ENCODE measurements at places on chromosomes 12 and 14. TPM values are rescaled to one million over a fixed set of nuclear protein-coding genes. Genes with fewer than 3 reads are reported as not detected.

The LRRIQ1 gene
- 0.21 TPM for total RNA-seq

The REM2 gene
- total RNA-seq = 0.12 TPM

The PABPN1 gene
- total RNA-seq = 94.1 TPM

The GALNT6 gene
- 3.6 TPM for total RNA-seq

The KERA gene
- not detected for total RNA-seq

The POLE2 gene
- total RNA-seq = 1.0 TPM

The SART3 gene
- 24.5 TPM for total RNA-seq

The TPH2 gene
- not detected for total RNA-seq

The KLRC4 gene
- 0.77 TPM for total RNA-seq

The CCDC177 gene
- not detected for total RNA-seq

The DPF3 gene
- total RNA-seq = 18.9 TPM

DNA sequence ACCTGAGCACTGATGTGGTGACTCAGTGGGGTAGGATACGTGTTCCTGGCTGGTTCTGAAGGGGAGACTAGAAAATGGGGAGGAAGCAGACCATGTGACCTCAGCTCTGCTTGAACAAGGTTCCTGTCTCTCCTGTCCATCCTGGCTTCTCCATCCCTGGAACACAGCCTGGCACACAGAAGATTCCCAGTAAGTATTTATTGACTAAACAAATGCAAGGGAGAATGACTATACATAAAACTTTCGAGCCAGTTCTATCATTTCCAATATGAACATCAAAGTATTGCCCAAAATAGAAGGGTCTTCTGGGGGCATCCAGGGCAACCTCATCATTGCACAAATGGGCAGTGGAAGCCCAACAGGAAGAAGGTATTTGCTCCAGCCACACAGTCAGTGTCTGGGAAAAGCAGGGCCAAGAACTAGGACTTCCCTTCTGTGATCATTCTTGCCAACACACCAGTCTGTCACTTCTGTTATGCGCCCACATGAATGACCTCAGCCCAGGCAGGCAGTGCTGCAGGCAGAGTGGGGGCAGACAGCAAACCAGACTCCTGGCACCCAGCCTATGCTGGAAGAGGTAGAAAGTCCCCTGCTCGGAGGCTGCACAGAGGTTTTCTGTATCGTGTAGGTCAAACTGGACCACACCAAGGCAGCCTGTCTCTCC, 5.6 kb upstream of the SERPINA9 start:
- DNase-seq = no peak

- no peak for DNase-seq
Observed at GRCh38 chr14:75402867-75403413, 24.9 kb upstream of the JDP2 start.

- DNase-seq = no peak
Observed at GRCh38 chr12:130873825-130874224, 2.0 kb downstream of the RAN start.

DNA sequence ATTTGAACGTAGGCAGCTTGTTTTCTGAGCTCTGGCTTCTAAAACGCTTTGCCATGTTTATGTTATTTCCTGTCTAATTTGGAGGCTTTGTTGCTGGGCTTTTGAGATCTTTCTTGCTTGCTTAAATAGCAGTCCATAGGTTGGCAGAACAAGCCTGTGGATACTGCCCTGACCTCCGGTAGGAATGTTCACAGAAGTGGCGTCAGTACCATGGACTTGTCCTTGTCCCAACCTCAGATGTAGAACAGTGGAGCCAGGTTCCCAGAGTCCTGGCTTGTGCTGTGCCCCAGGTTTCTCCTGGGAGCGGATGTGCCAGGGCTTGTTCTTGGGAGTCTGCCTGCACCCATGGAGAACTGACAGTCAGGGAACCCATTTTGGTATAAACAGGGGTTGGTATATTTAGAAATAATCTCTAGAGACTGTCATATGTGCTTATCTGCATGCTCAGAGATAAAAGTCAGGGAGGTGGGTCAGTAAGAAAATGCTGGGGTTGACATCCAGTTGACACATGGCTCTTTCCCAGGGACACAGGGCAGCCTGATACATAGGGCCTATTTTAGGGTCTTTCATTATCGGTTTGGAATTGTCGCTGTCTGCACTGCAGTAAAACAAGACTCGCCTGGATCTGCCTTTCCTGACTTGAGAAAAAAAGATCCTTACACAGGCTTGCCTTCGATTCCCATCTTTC, 22.9 kb downstream of the CACNA1C start:
- peak; percentile 62 for DNase-seq

- DNase-seq = no peak
Observed at GRCh38 chr12:104873374-104873773, 84.7 kb downstream of the SLC41A2 start.

DNA sequence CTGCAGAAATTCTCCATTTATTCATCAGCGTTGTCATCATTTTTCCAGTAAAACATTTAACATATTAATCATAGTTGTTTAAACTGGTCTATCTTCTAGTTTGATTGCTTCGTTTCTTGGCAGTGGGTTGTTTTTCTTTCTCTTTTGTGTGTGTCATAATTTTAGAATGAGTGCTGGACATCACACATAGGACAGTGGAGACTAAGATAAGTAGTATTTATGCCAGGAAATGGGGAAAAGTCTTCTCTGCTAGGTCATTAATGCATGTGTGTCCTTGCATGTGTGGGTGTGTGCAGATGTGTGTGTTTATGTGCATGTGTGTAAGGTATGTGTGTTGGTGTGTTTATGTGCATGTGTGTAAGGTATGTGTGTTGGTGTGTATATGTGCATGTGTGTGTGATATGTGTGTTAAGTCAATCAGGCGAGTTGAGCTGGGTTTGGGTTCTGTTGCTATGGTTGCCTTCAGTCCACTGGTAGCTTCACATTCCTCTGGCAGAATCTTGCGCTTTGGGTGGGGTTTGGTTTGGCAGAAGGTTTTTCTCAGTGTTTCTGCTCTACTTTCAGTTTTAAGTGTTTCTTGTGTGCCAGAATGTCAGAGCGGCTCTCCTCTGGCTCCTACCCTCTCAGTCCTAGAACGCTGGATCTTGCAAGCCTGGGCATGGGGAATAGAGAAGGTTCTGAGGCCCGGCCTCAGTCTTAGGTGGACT, 7.8 kb upstream of the ADGRD1 start:
- no peak for DNase-seq

- no peak for DNase-seq
Observed at GRCh38 chr12:50072198-50072907, 12.8 kb upstream of the SMARCD1 start.

GRCh38 chr12:89270548-89270947, 81.8 kb downstream of the DUSP6 start:
- no peak for DNase-seq

- DNase-seq = no peak
Observed at GRCh38 chr14:70934502-70935134, 27.4 kb downstream of the PCNX1 start.

GRCh38 chr12:96810057-96810456, 97.0 kb upstream of the NEDD1 start:
- DNase-seq = no peak

DNA sequence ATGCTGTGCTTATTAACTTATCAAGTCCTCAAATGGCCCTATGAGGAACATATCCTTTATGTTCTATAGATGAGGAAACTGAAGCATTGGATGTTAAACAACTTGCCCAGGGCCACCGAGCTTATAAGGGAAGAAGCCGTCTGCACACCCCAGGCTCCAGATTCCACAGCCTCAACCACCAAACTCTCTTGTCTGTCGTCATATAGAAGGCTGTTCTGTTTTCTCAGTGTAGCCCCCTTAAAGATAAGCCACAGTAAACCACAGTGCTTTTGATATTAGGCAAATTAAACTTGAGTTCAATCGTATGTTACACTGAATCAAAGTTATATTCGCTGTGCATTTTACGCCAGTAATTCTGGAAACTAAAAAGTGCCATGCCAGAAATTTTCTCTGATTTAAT, 116.7 kb downstream of the PRKCH start:
- no peak for DNase-seq

GRCh38 chr12:116533343-116534251, 25.6 kb upstream of the MAP1LC3B2 start:
- DNase-seq = peak; percentile 78

- no peak for DNase-seq
Observed at GRCh38 chr12:106712768-106713167, 61.7 kb upstream of the RIC8B start.

DNA sequence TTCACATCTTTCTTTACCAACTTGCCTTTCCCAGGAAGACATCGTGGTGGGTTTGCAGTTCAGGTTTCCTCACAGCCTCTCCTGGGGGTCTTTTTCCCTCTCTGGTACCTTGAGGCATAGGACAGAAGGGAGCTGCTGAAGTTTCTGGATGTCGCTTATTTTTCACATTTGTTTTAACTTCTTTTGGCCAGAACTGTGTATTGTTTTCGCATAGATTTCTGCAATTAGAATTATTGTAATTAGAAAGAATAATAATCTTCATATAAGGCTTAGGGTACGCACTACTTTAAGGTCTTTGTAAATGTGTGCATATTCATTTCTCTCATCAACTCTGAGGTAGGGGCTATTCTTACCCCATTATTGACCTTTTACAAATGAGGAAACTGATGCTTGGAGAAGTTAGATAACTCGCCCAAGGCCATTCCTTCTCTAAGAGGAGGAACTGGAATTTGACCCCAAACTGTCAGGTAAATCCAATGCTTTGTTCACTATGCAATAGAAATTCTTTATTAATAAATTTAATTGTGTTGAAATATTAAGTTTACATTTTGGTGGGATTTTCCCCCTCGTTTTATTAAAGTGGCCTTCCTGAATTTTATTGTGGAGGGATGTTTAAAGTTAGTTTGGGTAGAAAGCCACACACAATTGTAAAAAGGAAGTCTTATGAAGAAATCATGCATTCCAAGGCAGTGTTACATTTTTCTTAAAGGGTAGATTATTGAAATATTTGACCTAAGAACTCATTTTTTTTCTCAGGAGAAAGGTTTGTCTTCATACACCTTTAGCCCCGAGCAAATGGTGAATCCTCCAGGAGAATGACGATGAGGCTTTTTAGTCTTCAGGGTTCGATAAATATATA, 12.1 kb upstream of the SLC38A2 start:
- DNase-seq = no peak

DNA sequence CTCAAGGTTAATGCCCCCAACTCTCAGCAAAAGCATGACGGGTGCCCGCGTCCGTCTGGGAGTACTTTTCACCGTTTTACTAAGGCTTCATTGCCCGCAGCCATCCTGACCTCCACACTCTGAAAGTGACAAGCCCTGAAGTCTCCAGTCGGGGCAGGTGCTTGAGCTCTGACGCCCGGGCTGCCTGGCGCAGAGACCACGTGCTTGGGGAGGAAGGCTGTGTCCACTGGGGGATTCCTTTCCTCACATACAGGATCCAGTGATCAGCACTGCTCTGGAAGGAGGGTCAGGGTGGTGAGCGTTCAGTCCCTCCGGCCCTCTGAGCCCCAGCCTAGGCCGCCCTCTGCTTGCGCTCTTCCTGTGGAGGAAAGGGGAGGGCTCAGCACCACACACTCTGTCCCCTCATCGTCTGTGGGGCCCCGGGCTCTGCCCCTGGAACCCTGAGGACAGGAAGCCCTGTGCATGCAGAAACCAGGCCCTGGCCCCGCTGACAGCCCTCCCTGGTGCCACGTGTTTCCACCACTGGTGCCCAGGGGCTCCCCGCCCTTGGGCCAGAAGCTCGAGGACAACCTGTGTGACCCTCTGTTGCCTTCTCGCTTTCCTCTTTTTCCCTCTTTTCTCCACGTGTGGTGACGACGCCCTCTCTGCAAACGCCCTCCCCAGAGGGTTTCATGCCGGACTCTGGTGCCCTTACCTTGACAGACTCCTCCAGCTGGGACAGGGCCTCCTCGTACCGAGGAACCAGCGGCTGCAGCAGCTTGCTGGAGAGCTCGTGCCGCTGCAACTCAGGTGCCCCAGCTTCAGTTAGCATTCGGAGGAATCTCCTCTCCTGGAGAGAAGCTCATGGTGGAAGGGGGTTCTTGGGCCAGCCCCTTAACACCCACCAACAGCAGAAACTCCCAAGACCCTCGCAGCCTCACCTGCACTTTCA, 4.9 kb downstream of the DDX51 start:
- no peak for DNase-seq

GRCh38 chr12:68109444-68110217, 49.9 kb downstream of the IFNG start:
- no peak for DNase-seq

DNA sequence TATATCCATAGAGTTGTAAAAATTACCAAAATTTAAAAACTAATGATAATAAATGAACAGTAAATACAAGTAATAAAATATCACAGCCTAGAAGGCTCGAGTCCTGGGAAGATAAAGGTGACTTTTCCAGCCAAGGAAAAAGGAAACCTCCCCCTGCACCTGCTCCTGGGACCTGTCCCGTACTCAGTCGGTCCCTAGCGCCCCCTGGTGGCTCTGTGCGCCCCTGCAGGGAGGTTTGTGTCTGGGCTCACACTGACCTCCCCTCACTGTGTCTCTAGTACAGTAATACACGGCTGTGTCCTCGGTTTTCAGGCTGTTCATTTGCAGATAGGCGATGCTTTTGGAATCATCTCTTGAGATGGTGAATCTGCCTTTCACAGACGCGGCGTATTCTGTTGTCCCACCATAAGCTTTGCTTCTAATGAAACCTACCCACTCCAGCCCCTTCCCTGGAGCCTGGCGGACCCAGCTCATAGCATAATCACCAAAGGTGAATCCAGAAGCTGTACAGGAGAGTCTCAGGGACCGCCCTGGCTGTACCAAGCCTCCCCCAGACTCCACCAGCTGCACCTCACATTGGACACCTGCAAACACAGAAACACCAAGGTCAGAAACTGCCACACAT, 1030.4 kb downstream of the TMEM121 start:
- DNase-seq = no peak

GRCh38 chr12:10339053-10339840, 31.6 kb downstream of the KLRD1 start:
- peak; percentile 21 for DNase-seq

DNA sequence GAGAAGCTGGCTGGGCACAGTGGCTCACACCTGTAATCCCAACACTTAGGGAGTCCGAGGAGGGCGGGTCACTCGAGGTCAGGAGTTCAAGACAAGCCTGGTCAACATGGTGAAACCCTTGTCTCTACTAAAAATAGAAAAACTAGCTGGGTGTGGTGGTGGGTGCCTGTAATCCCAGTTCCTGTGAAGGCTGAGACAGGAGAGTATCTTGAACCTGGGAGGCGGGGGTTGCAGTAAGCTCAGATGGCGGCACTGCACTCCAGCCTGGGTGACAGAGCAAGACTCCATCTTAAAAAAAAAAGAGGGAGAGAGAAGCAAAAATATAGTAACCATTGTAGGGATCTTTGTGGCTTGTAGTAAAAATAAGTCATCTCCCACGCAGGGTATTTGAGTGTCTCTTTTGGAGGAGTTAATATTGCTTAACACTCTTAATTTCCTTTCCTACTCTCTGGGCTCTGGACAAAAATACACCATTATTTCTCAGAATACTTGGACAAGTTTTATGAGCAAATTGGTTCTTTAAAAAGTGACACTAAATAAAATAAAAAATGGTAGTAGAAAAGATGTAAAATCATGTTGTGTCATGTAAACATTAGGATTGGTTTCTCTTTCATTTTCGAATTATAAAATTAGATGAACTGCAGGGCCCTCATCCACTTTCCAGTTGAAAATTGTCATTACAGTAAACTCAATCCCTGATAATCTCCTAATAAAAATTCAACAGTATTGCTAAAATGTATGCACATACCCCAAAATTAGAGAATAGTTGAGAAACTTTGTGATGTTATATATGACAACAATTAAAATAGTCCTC, 61.1 kb upstream of the C12orf71 start:
- no peak for DNase-seq

Measured in left cardiac atrium (tissue), 4 donors.